ENCODE measurements at places on chromosomes 7 and 10.

- DNase-seq = no peak
Measured at GRCh38 chr7:33192695-33193291, 63.4 kb downstream of the BBS9 start.

GRCh38 chr7:6128205-6128604 is 97.0 kb downstream of the ANKRD61 start:
- no peak for DNase-seq

DNA sequence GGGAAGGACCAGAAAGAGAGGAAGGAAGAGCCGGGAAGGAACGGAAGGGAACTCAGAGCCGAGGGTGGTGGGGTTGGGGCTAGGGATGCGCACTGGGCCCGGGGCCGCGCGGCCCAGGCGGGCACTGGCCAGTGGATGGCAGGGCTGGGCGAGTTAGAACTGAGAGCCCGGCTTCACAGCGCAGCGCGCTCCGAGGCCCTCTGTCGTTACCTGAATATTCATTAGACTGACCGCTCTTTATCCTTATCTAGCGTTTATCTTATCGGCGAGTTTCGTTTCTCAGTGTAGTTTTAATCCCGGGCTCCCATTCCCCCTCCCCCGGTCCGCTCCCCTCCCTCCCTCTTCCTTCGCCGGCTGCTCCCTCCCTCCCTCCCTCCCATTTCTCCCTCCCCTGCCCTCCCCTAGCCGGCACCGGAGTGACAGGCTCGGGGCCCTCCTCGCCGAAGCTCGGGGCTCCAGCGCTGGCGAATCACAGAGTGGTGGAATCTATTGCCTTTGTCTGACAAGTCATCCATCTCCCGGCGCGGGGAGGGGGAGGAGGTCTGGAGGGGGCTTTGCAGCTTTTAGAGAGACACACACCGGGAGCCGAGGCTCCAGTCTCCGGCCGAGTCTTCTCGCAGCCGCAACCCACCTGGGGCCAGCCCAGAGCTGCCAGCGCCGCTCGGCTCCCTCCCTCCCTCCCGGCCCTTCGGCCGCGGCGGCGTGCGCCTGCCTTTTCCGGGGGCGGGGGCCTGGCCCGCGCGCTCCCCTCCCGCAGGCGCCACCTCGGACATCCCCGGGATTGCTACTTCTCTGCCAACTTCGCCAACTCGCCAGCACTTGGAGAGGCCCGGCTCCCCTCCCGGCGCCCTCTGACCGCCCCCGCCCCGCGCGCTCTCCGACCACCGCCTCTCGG is at the start of gene PAX2:
PAX2 (plus strand) TSS at position 596 of the 895 bp plus-strand sequence. CDS start 679 bp downstream, outside the sequence.
- no peak for DNase-seq

DNA sequence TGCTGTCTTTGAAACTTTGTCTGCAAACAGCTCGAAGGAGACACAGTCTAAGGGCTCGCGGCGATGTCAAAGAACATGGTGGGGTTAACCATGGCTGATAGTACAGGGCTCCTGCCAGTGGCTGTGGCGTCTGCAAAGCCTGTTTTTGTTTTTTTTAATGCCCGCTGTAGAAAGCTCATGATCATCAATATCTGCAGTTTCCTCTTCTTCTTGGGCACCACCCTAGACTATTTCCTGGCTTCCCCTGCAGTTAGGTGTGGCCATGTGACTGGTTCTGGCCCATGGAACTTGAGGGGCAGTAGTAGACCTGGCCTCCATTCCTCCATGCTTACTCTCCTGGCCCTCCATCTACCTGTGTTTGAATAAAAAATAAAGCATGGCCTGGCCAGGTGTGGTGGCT is 21.8 kb upstream of the SAMD8 start:
- DNase-seq = no peak
